Cortex of kidney (tissue), 1 donor: ENCODE measurements at places on chromosomes 5 and 9.

- no peak for DNase-seq
These were observed 4.8 kb downstream of the NR2F1 start for GRCh38 chr5:93587597-93588351.

GRCh38 chr5:6705959-6706358, 7.3 kb upstream of the TENT4A start:
- no peak for DNase-seq

- no peak for DNase-seq
These were observed 1.1 kb downstream of the CYFIP2 start for GRCh38 chr5:157267025-157267424.

DNA sequence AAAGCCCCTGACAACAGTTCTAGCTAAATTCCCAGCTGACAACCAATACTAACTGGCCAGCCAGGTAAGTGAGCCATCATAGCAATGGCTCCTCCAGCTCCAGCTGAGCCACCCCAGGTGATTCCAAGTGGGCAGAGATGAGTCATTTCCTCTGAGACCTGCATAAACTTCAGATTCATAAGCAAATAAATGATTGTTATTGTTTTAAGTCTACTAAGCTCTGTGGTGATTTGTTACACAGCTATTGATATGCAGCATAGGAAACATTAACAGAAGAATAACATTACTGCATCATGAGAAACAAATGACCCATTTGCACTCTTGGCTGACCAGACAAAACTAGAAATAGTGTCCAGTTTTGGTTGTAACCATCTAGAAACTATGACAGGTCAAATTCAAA, 60.3 kb downstream of the TTC39B start:
- no peak for DNase-seq

- DNase-seq, result no peak
These were observed 731 bp downstream of the PRR16 start for GRCh38 chr5:120464627-120465435.

GRCh38 chr5:83827111-83827557, 106.5 kb upstream of the HAPLN1 start:
- DNase-seq, result no peak

GRCh38 chr5:56594792-56595191, 220.6 kb upstream of the MAP3K1 start:
- DNase-seq, result no peak

GRCh38 chr5:124053340-124053739, 541.4 kb downstream of the CSNK1G3 start:
- no peak for DNase-seq

DNA sequence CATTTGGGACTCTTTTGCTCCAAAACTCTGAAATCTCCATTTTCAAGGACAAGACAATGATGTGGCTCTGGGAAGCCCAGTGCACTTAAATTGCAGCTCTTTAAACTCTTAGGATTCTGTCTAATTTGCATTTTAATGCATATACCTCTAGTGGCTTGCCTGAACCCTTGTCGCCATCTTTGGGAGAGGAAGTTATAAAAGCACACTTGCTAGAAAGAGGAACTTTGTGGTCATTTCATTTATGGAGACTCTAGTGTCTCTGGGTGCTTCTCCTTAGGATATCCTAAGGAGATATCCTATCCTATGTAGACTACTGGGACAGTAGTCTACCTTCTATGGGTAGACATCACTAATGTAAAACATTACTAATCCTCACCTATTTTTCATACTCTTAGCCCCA, 77.3 kb upstream of the SLC1A3 start:
- DNase-seq, result no peak

DNA sequence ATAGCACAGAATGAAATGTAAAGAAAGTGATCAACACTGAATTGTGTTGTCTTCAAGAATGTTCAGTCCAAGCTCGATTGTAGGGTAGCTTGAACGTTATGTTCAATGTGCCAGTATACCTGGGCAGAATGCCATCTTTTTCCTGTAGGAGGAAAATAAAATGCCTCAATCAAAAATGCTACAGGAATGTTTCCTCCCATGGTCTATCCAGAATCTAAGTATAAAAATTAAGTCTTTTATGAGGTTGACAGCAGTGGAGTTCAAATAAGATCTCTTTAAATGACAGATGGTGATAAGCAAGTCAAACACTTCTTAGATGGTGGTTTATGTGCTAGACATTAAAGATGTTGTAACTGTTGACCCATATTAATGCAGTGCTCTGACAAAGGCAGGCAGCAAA, 488.6 kb downstream of the CSNK1G3 start:
- DNase-seq, result no peak

GRCh38 chr5:138457531-138458275, 7.6 kb upstream of the EGR1 start:
- DNase-seq, result no peak

- no peak for DNase-seq
These were observed 33.5 kb downstream of the MOCS2 start for GRCh38 chr5:53076014-53076583.

- DNase-seq, result no peak
These were observed 65.4 kb upstream of the STK32A start for GRCh38 chr5:147169399-147169798.

GRCh38 chr5:137995077-137995748, 37.7 kb downstream of the FAM13B start:
- DNase-seq, result no peak

DNA sequence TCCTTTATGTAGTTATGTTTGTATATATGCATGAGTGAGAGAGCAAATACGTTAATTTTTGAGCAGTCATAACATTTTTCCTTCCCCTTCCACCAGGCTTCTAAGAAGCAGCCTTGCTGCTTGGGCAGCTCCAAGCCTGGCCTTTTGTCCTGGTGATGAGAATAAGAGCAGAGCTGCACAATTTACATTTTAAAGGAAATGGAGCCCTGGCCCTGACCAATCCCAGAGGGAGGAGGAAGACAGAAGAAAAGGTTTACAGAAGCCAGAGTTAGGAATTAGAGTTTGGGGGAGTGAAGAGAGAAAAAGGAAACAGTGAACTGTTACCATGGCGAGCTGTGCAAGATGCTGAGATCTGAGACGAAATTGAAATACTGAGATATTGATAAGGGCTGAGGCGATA, 25.3 kb upstream of the EFNA5 start:
- no peak for DNase-seq

DNA sequence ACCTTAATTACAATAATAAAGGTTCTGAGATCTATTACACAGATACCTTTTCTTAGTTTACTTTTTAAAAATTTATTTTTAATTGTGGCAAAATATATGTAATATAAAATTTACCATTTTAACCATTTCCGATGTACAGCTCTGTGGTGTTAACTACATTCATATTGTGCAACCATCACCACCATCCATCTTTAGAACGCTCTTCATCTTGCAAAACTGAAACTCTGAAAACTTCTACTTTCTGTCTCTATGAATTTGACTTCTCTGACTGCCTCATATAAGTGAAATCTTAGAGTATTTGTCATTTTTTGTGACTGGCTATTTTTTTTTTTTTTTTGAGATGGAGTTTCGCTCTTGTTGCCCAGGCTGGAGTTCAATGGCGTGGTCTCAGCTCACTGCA, 26.8 kb downstream of the WWC1 start:
- no peak for DNase-seq

DNA sequence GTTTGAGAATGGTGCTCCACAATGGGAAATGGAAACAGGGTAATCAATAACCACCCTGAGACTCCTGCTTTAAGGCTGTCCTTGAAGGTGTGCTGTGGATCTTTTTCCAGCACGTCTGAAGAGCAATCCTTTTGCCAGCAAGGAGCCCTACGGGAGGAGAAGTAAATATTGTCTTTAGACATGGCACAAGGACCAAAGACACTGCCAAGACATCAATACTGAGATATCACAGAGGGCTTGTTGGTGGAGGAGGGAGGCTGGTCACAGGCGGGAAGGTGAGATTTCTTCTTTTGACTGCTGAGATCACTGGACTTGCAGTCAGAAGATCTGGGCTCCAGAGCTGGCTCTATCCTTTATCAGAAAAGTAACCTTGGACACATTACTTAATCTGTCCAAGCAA, 135.0 kb upstream of the ZNF462 start:
- DNase-seq, result no peak

DNA sequence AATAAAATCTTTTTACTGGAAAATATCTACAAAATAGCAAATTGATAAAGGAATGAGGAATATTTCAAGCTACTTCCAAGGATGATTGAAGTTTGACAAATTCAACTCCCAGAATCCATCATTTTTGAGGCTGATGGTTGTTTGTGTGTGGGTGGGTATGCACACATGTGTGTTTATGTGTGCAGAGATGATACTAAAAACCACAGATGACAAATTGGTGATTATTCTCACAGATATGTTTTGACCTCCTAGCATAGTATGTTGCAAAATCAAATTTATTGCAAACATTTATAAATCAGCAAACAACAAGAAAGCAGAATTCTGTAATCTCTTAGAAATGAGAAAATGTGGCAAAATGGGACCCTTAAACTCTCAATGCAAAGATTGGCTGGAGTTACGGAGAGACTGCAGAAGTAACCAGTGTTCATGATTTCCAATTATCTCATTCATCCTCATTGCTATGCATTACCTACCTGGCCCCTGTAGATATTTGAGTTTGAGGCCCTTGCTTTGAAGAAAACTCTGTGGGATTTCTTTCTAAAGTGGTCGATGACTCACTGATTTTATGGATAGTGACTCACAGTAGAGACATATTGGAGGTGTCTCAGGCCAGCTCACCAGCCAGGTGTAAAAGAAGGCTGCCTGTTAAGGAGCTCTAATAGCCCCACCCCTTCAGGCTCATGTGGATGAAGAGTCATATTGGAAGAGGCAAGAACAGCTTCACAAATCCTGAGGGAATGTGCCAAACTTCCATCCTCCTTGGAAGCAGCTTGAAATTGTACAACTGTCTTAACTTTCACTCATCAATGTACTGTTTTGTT, 44.6 kb upstream of the TMC1 start:
- DNase-seq, result no peak

- no peak for DNase-seq
These were observed 353.2 kb downstream of the PRR16 start for GRCh38 chr5:120817044-120817985.

DNA sequence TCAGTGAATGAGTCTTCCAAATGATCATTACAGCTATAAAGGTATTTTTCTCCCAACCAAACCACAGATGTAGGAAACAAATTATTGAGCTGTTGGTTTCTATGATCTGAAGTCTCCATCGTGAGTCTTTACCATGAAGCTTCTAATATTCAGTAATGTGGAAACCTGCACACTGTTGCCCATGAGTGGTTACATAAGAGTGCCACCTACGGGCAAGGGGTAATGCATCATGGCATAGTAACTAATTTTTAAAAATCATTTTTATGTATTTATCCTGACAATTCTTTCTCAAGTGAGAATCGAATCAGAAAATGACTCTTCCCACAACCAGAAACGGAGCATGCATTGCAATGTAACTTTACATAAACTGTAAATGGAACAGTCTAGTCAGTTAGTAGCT, 282.5 kb upstream of the SMARCA2 start:
- DNase-seq, result no peak

DNA sequence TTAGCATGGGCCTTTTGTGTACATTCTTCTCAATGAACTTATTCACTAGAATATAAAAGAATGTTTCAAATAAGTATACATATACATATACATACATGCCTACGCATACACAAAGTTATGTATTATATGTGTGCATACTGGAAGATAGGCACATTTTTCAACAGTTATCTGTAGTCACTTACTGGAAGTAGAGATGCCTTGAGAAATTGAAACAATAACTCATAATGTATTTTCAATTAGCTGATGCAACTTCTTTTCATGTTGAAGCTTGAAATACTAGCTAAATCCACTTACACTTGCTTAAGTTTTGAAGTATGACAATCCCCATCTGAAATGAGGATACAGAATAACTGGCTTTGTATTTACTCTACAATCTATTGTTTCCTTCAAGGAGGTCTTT, 469.0 kb upstream of the PTGER4 start:
- no peak for DNase-seq

DNA sequence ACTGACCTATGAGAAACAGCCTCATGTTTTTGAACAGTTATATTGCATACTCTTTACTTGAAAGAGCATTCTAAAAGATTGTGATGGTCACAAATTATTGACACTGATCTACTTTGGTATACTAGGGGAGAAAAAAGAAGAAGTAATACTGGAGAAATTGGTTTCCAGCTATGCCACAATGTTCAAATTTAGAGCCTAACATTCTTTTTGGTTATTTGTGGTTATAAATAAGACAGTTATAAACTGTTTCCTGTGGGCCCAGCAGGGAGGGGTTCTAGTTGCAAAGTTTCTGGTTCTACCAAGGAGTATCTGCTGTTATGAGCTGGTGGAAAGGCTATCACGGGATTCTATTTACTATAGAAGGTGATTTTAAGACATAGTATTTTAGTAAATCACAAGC, 4.8 kb downstream of the CWC27 start:
- DNase-seq, result no peak

GRCh38 chr9:372128-372527, 157.5 kb downstream of the DOCK8 start:
- DNase-seq, result no peak

GRCh38 chr5:61289669-61290306, 42.3 kb upstream of the ZSWIM6 start:
- DNase-seq, result no peak

- DNase-seq, result no peak
These were observed 21.1 kb upstream of the CDKN2AIPNL start for GRCh38 chr5:134432677-134433359.

DNA sequence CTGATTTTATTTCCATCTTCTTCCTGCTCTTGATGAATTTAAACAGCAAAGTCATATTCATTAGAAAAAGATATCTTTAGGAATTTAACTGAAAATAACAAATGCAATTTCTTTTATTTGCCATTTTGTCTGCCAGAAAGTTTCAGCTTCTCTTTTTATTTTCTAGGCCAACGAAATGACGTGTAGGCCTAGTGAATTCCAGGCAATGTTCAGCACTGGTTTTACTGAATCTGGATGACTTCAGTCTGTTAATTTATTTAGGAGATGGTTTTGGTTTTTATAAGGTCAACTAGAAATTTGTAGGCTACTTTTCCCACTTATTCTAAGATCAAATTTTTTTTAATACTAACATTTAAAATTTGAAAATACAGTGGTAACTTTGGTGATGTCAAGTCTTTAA, 129.1 kb upstream of the VCAN start:
- no peak for DNase-seq

DNA sequence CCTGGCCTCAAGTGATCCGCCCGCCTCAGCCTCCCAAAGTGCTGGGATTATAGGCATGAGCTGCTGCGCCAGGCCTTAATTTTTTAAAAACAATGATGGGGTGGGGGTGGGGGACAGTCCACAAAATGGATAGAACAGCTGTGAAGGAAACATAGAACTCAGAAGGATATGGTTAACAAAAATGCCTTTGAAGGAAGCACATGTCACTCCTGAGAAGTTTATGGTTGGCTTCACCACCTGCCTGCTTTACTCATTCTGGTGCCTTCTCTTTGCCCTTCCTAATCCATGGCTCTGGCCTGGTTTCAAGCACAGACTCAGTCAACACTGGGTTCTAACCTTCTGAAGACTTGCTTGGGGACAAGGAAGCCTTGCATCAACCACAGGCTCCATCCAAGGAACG, 10.3 kb downstream of the BAG1 start:
- DNase-seq, result no peak
